ENCODE measurements at places on chromosomes 11 and 22.

DNA sequence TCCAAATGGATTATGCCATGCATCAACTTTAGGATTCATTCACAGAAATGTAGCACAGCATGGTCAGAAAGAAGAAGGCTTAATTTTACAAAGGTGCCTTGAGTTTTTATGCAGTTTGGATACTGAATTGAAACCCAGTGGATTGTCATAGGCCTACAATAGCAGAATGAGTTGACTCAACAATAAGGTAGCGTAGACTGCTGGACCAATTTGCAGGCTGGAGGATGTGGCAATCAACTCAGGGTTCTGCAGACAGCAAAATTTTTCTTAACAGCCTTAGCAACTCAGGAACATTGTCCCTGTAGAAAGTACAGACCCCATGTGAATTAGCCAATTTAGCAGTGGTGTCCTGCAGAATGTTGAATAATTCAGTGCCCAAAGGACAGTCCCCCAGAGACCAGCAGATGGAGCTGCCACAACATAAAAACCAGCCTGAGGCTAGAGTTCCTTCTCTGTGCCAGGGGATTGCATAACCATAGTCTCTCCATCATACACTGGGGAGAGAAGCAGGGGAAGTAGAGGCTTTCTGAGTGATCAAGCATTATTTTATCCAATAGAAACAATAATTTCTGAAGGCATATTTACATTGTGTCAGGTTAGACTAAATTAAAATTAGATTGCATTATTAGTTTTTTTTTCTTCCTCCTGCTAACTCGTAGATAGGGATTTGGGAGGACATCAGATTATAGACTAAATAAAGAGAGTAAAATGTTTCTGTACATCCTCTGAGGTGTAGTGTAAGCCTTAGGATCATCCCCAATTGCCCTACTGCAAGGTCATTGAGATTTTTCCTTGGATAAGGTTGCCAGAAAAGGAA is 20.3 kb upstream of the MRPL17 start:
- peak; percentile 87 for DNase-seq

- DNase-seq, result peak; percentile 99
Measured at GRCh38 chr11:64916775-64917662, at the start of gene ATG2A. ATG2A (minus strand) TSS chr11:64917209; CDS start chr11:64917135, 74 bp downstream.

DNA sequence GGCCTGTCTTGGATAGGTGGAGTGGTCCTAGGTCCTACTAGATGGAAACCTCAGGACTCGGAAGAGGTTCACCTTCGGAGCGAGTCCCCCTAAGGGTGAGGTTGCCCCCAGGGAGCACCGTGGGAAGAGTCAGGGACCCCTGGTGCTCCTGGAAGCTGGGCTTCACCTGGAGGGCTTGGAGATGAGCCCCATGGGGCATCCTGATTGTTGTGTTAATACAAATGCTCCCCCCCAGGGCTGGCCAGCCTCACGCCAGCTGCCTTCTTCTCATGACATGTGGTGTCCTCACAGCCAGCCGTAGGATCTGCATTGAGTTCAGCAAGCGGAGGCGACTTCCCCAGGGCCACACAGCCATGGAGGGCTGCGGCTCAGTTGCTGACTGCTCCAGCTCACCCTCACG is 1487.5 kb downstream of the BRD1 start:
- no peak for DNase-seq

DNA sequence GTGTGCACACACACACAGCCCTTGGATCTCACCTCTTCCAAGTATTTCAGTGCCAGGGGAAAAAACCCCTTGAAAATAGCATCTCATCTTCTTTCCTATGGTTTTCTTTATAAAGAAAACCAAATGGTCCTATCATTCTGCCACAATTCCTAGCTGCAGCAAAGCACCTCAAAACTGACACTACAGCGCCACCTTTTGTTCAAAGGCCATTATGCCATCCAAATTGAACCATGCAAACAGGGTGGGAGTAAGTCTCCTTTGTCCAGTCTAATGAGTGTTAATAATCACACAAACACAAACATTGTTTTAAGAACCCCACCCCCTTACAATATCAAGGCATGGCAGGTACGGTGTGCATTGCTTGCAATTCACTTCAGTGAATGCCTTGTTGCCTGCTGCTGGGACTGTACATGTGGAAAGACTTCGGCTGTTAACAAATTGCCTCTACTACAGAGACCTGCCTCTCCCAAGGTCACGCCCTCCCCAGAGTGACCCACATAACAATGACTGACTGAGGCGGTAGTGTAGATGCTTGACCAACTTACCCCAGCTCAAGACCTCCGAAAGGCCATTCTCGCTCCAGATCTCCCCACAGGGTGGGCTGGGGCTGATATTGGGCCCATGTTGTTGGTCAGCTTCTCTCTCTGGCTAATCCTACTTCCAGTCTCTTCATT is 31.7 kb downstream of the FAM181B start:
- DNase-seq, result peak; percentile 89

- DNase-seq, result no peak
Measured at GRCh38 chr22:36461665-36462649, 19.5 kb downstream of the TXN2 start.

- DNase-seq, result peak; percentile 40
Measured at GRCh38 chr22:17675584-17675983, 37.0 kb downstream of the BCL2L13 start.

DNA sequence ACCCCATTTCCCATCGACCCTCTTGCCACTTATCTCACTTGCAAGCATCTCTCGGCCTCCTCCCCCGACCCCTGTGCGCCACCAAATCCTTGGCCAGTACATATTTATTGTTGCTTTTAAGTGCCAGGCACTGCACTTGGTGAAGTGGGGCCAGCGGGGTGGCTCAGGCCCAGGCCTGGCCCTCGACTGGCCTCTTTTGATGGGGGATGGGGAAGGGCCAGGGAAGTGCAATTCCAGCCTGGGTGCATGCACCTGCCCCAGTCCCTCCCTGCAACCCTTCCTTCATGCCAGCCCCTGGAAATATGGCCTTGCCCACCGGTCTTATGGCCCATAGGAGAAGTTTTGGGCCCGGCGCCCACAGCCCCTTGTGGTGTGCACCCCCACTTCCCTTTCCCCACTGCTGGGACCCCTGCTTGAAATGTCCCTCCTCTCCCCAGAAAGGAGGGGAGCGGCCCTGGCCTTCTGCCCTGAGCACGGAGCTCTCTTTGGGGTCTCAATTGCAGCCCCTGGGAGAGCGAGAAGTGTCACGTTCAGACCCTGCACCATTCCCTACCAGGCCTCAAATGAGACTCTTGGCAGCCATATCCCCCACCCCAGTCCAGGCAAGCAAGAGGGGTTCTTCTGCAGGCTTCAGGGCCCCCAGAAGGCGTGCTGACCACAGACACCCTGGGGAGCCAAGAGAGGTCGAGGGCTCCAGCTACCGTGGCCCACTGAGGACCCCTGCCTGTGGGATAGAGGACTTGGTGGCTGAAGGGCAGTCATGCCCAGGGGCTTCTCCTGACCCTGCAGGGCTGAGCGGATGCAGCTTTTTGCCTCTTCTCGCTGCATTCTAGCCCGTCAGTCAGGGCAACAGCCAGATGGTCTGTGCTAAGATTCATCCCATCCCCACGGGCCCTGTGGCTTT is 961 bp downstream of the SUSD2 start:
- DNase-seq, result peak; percentile 42

- DNase-seq, result peak; percentile 64
Measured at GRCh38 chr22:34847072-34847471, 218.9 kb upstream of the ISX start.

- DNase-seq, result no peak
Measured at GRCh38 chr11:115820026-115820425, 315.8 kb upstream of the CADM1 start.

GRCh38 chr11:73257342-73258103 is 14.6 kb upstream of the P2RY6 start:
- DNase-seq, result no peak

DNA sequence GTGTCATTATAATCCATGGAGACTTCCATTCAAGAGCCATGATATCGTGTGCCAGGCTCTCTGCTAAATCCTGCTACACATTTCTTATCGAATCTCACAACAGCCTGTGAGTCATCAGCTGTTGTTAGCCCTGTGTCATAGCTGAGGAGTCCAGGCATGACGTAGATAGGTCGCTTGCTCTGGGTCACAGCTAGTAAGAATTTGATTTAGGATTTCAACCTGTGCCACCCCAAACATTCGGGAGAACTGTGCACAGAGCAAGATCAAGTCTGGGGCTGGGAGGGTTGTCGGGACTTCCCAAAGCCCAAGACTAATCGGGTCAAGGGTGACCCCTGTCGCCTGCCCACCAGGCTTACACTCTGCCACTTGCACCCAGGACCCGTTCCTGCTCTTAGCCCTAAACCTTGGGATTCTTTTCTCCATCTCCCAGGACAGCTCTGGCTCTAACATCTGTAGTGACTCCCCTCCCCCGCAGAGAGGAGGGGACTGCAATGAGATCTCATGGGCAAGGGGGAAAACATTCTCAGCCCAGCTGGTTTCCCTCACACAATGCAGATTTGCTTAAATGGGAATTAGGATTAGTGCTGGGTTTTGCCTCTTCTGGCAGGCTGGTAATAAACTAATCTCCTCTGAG is 34.3 kb downstream of the TSPAN18 start:
- peak; percentile 87 for DNase-seq

- no peak for DNase-seq
Measured at GRCh38 chr11:74418509-74418895, 20.3 kb upstream of the PGM2L1 start.

- peak; percentile 63 for DNase-seq
Measured at GRCh38 chr11:6646918-6647679, 8.5 kb downstream of the DCHS1 start.

GRCh38 chr11:1433977-1434640 is 44.4 kb downstream of the BRSK2 start:
- DNase-seq, result no peak

DNA sequence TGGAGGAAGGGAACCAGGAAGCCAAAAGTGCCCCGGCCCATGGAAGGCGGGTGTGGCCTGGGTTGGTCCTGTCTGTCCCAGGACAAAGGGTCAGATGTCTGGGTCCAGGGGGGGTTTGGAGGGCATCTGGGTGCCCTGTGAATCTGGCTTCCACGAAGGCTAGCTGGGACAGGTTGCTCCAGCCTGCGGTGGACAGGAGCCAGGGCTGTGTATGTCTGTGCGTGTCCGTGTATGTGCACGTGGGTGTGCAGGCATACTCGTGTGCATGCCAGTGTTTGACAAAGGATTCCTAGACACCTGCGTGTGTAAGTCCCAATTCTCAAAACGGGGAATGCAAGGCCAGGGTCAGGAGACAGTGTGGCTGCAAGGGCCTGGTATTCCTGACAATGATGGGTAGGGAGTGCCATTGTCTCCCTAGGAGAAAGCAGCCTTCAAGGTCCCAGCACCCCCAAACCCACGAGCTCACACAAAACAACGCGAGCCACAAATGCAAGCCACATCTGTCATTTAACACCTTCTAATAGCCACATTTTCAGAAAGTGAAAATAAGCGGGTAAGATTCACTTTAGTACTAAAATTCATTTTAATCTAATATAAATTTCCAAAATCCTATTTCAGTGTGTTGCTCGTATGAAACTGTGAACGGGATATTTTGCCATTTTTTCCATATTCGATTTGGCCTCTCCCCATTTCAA is 78.4 kb upstream of the WNT7B start:
- DNase-seq, result peak; percentile 59

DNA sequence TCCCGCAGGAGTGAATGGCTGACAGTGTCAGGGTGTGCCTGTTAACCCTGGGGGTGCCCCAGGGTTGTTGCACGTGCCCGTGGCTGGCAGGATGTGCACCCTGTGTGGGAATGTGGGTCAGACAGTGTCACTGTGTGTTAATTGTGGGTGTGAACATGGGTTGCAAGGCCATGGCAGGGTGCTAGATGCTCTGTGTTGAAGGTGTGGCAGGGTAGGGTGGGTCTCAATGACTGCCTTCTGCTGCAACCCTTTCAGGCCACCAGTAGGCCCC is 8.3 kb downstream of the RIN1 start:
- DNase-seq, result no peak

DNA sequence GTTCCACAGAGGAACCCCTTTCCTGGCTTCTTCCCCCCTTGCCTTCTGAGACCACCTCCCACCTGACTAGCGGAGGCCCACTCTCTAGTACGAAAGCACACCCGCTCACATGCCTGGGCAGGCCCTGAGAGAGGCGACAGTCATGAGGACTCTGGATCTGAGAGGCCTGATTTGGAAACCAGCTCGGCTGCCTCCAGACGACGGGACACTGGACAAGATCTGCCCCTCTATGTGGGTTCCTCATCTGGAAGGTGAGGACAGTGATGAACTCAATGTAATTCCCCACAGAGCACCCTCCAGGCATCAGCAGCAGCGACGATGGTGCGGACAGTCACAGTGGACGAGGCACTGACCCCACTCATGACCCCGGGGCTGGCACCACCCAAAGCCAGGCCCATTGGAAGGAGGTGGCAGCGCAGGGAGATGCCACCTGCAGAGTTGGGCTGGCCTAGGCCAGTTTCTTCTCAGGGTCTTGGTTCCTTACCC is 7.5 kb downstream of the SULT4A1 start:
- no peak for DNase-seq

GRCh38 chr11:59598961-59599360 is 16.6 kb downstream of the OSBP start:
- no peak for DNase-seq

- no peak for DNase-seq
Measured at GRCh38 chr11:20000351-20001134, 159.7 kb downstream of the DBX1 start.

DNA sequence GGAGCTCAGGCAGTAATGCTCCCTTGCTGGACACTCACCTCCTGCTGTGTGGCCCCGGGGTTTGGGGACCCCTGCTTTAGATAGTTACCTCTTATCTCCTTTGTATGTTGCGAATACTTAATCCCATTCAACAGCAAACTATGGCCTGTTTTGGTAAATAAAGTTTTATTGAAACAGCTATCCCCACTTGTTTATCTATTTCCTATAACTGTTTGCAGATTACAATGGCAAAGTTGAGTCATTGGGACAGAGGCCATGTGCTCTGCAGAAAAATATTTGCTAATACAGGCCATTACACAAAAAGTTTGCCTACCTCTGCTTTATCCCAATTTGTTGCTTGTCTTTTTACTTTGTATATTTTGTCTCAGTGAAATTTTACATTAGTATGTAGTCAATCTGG is 68.4 kb downstream of the CACNA1I start:
- DNase-seq, result no peak

DNA sequence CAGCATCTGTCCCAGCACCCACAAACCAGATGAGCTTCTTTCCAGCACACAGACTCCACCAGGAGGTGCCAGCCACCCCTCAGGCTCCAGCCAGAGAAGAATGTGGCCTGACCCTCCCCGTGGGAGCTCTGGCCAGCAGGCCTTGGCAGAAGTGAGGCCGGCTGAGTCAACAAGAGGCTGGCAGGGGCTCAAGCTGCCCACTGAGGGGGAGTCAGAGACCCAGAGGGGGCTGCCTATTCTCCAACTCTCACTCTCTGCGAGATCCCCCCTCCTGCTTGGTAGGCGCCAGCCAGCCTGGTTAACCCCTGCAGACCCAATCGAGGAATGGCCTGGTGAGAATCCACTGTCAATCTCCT is 10.6 kb upstream of the CDC42EP1 start:
- DNase-seq, result no peak

- DNase-seq, result no peak
Measured at GRCh38 chr22:46964773-46965550, 202.5 kb downstream of the TBC1D22A start.

- peak; percentile 23 for DNase-seq
Measured at GRCh38 chr11:2929531-2929949, 320 bp upstream of the PHLDA2 start.

Measured in OCI-M1 (cell line).